ENCODE measurements at places on chromosomes 12 and 14.

DNA sequence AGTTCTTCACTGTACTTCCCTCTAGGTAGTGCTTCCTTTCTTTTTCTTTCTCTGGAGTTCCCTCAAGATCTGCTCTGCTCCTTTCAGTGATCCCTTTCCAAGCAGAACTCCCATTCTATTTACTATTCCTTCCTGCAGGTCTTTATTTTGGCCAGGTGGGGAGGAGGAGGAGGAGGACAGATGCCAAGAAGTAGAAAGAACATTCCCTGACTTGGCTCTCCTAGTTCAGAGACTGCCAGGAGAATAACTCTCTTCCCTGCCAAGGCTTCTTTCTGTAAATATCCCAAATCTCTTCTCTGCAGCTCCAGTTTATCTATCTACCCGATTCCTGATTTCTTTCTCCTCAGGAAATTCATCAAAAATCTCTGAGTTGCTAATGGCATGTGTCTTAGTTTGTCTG, 229.6 kb upstream of the TMEM260 start:
- DNase-seq, result no peak

GRCh38 chr12:108214486-108214885, 85.4 kb downstream of the WSCD2 start:
- peak; percentile 33 for DNase-seq

DNA sequence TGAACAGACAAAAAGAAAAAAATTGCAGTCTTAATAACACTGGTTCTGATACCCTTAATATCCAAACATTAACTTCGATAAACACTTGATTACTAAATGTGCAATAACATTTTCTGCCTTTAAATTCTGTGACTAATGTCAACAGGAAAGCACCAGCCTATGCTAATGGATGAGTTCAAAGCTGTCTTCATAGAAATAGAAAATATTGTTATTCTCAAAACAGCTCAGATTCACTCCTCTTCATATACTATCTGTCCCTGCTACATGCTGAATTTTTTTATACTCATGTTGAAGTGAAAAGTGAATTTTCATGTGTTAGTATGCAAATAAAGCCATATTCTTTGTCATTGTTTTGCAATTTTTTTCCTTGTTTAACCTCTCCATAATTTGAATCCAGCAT, 13.9 kb downstream of the TAS2R43 start:
- no peak for DNase-seq

DNA sequence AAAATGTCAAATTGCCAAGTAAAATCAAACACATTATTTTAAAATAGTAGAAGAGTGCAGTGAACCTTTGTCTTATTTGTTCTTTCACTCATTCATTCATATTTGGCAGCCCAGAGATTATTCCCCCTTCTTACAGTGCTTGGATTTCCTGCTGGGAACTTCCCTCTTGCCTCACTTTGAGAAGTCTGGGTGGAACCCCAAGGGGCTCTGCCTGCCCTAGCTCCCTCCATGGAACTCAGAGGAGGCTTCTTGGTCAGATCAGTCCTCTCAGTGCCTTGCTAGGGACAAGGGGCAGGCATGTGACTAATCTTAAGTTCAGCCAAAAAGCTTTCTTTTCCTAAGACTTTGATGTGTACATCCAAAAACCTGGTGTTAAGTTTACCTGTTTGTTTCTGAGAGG, 84.7 kb upstream of the OVCH1 start:
- no peak for DNase-seq

DNA sequence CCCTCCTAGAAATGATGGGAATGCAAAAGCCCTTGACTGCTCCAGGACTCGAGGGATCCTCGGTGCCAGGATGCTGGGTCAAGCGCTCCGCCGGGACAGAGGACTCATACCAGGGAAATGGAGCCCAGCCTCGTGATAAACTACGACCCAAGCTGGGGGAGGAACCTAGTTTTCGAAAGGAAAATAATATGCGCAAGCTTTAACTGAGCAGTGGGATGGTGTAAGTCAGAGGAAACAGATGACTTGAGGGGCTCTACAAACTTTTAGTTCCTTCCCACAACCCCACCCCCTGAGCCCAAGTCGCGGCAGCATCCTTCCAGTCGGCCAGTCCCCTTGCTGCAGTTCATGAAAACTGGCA, 654 bp upstream of the SUPT16H start:
- DNase-seq, result no peak

DNA sequence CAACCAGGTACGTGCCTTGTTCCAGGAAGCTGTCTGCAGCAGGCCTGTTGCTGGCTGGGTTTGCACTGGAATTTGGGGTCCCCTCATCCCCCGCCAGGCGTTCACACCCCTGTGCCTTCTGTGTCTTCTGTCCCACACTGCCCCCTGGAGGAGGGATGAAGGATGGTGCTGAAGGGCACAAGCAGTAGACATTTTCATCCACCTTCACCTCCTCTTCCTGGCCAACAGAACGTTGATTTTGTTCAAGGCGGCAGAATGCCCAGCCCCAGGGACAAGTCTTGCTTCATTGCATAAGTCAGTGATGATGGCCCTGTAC, 122.1 kb downstream of the CALM1 start:
- DNase-seq, result peak; percentile 10

GRCh38 chr12:65699251-65699650, 125.0 kb upstream of the HMGA2 start:
- peak; percentile 71 for DNase-seq

GRCh38 chr14:33030386-33030785, 91.7 kb downstream of the NPAS3 start:
- DNase-seq, result no peak

- DNase-seq, result no peak
Observed at GRCh38 chr14:68198713-68199495, 379.3 kb downstream of the RAD51B start.

- no peak for DNase-seq
Observed at GRCh38 chr12:98519257-98519907, 4.0 kb downstream of the TMPO start.

DNA sequence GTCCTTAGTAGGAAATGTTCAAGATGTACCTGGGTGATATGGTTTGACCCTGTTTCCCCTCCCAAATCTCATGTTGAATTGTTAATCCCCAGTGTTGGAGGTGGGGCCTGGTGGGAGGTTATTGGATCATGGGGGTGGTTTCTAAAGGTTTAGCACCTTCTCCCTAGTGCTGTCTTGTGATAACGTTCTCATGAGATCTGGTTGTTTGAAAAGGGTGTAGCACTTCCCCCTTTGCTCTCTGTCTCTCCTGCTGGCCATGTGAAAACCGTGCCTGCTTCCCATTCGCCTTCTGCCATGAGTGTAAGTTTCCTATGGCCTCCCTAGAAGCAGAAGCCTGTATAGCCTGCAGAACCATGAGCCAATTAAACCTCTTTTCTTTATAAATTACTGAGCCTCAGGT, 353.0 kb upstream of the SFSWAP start:
- DNase-seq, result no peak

DNA sequence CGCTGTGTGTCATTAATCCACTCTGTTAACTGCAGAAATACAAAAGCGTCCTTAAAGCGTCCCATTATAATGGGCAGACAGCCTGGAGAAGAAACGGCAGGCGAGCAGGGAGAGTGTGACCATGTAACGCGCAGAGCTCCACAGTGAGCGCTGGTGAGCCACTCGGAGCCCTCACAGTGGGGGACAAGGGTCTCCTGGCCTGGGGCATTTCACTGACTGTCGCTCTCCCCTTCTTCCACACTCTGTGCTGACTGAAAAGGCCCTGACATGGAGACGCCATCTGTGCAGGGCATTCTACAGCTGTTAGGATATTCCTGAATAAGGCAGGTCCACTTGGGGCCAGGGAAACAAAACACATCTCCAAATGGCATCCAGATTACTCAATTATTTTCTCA, 24.2 kb downstream of the CCDC92 start:
- no peak for DNase-seq

DNA sequence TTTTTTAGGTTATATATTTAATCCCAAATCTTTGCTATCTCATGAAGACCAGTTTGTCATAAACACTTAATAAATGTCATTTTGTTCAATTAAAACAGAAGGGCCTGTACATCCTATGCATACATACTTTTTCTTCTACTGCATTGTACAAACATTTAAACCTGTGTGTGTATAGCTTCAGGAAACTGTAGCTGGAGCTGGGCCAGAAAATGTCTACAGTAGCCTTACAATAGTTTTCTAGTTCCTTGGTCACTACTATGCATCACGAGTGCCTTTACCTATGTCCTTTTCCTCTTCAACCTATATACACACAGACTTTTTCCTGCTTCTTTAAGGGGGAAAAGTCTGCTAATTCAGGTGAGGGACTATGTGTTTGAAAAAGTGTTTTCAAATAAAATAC, 302.8 kb downstream of the PAWR start:
- DNase-seq, result no peak

DNA sequence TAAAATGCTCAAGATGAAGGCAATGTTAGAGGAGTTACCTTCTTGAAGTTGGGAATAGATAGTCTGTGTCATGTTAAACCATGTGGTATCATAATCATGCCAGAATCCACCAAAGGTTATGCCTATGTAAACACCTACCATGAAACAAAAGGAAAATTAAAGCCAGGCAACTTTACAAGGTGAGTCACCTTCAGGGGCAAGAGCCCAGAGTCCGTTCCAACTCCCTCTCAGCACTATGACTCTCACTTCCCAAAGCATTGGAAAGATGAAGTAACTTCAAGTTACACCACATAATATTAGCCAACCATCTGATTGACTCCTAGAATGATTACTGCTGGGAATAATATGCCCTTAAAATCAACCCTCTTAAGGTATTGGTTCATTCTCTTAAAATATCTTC, 38.5 kb downstream of the CATSPERB start:
- DNase-seq, result no peak

GRCh38 chr12:102376181-102376747, 104.1 kb downstream of the IGF1 start:
- peak; percentile 88 for DNase-seq

DNA sequence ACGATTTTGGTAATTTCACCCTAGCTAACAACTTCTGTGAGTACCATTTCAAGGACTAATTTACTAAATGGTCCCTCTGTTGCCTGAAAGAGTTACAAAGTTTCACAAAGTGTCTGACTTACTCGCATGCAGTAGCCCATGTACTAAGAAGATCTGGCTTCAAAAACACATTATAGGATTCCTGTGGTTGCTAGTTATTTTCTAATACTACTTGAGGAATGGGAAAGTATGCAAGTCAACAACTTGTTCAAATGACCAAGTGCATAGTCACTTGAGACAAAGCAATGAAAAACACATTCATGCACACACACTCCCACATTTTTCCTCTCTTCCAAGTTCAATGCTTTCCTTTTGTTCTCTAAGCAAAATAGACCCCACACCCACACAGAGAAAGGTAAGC, 219.7 kb upstream of the TMPO start:
- DNase-seq, result no peak

DNA sequence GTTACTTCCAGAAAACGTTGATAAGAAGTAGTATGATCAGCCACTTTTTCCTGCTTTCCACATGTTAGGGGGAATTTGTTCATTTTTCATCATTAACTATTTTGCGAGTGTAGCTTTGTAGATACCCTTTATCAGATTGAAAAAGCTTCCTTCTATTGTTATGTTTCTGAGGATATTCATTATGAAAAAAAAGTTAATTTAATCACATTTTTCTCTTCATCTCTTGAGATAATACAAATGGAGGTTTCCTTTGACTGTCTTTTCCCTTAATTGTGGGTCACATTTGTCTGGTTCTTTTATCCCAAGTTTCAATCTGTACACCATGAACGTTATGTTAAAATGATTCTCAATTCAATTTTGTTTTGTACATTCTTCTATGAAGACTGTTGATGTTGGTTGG, 875.7 kb downstream of the SLC6A15 start:
- no peak for DNase-seq

DNA sequence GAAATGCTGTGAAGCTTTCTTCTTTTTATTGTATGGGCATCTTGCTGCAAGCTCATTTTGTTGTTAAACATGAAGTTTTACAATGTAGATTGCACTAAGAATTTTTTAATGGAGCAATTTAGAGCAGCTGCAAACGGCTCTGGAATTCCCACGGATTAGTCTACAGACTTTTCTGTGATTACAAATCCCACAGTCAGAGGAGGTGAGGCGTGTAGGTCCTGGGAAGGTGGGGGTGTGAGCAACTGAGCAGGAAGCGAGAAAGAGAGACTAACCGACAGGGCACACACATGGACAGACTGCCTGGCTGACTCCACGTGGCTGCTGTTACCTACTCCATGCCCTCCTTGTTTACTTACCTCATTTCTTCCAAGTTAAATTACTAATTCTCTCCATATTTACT, 348.5 kb downstream of the NPAS3 start:
- peak; percentile 29 for DNase-seq

GRCh38 chr12:79973801-79974200, 38.9 kb upstream of the PPP1R12A start:
- no peak for DNase-seq

- DNase-seq, result no peak
Observed at GRCh38 chr12:60399064-60399463, 803.2 kb downstream of the SLC16A7 start.

DNA sequence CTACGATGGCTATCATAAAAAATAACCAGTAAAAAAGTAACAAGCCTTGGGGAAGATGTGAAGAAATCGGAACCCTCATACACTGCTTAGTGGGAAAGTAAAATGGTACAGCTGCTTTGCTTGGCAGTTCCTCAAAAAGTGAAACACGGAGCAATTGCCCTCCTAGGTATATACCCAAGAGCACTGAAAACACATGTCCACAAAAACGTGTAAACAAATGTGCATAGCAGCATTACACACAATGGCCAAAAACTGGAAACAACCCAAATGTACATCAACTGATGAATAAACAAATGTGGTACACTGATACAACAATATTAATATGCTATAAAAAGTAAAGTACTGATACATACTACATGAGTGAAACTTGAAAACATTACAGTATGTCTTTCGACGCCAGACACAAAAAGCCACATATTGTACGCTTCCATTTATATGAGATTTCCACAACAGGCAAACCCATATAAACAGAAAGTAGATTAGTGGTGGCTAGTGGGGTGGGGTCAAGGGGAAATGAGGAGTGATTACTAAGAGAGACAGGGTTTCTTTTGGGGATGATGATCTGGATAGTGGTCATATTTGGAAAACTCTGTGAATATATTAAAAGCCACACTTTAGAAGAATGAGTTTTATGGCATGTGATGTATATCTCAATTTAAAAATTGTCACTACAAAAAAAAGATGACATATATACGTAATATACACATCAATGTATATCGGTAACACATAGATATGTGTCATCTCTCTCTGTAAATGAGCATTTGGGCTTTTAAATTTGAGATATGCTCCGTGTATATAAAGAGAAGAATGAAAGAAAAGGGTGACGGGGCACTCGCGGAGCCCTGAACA, 996 bp downstream of the SLC41A2 start:
- peak; percentile 42 for DNase-seq

DNA sequence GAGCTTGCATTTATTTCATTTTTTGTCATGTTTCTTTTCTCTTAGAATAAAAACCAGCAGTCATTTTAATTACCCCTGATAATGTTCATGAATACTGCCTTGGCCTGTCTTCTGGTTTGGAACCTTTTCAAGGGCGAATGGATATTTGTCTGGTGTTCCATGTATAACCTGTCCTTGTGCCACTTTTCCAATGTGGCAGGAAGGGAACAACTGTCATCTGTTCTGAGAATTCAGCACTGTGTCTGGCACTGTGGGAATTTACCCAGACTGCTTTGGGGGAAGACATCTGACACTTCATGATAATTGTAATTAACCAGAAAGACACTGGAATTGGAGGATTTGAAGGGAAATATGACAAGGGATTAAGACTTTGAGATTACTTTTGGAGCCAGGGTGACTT, 352.8 kb downstream of the APAF1 start:
- DNase-seq, result no peak

- DNase-seq, result no peak
Observed at GRCh38 chr14:101248840-101249675, 312.2 kb upstream of the DIO3 start.

- no peak for DNase-seq
Observed at GRCh38 chr12:121537814-121538698, 42.8 kb downstream of the KDM2B start.
